ENCODE measurements at places on chromosomes 11 and 22.

DNA sequence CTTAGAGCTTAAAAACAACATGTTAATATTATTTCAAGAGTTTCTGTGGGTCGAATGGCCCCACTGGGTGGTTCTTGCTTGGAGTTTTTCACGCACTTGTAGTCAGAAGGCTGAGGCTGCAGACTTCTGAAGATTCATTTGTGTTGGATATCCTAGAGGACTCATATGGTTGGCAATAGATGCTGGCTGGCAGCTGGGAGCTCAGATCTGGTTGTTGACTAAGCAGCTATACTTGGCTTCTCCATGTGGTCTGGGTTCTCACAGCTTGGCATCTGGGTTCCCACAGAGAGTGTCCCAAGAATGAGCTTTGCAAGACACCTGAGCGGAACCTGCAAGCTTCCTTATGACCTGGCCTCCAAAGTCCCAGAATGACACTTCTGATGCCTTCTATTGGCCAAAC lies 163.9 kb upstream of the ZC3H12C start:
- no peak for DNase-seq

DNA sequence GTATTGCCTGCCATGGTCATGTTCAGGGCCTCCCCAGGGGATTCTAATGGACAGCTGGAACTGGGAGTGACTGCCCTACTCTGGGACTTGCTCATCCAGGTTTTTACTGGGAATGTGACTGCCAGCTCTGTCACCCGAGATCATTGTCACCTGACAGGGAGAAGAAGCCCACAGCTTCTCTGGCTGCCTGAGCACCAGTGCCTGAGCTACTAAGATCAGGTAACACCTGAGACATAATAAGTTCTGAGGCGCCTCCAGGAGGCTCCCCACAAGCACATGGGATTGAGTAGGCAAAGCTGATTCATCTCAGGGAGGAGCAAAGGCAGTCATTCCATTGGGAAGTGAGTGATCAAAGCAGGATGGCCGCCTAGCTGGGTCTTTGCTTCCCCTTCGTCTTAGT lies 84.2 kb upstream of the GALNT18 start:
- DNase-seq, result no peak

DNA sequence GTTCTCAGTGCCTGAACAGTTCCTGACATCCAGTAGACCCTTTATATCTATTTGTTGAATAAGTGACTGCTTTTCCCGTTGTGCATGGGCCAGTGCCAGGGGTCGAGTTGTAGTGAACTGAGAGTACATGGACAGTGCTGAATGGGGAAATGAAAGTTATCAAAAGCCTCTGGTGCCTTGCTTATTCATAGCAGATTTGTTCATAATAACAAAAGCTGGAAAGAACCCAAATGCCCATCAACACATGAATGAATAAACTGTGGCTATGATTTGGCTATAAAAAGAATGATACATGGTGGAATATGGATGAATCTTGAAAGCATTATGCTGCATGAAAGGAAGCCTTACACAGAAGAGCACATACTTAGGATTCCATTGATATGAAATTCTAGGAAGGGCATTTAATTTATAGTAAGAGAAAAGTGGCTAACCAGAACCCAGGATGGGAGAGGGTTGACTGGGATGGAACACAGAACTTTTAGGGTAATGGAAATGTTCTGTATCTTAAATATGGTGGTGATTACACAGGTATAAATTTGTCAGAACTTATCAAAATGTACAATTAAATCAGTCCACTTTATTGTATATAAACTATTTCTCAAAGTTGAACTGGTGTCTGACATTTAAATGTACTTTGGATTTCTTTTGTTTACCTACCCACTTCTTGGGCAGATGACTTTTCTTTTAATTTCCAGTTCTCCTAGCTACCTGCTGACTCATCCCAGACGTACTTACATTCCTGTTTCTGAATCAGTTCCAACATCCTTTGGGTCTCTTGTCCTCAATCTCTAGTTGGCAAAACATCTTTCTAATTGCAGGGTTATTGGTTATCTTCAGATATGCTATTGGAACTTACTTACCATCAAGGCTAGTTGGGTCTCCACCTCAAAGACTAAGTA lies 42.8 kb downstream of the PACS1 start:
- no peak for DNase-seq

DNA sequence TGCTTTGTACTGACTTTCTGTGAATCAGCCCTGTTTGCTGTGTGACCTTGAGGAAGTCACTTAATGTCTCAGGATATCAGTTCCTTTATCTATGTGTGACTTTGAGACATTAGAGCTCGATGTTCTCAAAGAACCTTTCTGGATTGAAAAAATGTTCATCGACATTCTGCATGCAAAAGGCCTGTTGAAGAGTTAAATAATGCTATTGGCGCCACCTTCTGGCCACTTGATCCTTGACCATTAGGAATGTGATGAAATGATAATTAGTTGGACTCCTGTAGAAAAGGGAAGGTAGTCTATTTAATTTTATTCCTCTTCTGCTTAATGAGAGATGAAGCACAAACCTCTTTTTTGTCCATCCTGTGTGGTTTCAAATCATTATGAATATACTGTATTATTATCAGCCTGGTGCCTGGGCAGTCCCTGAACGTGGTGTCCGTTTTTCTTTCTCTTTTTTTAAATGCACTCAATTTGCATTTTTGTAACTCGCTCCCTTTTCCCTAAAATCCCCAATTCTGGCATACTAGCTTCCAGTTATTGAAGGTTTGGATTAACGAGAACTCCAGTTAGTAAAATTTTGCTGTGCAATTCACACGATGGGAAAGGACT lies 20.7 kb downstream of the ELF5 start:
- no peak for DNase-seq

- no peak for DNase-seq
These were observed 34.1 kb upstream of the CALCA start for GRCh38 chr11:15006139-15006759.

- peak; percentile 7 for DNase-seq
These were observed 43.2 kb upstream of the DLAT start for GRCh38 chr11:111982019-111982464.

- no peak for DNase-seq
These were observed 307.1 kb upstream of the KIRREL3 start for GRCh38 chr11:127307700-127308099.

DNA sequence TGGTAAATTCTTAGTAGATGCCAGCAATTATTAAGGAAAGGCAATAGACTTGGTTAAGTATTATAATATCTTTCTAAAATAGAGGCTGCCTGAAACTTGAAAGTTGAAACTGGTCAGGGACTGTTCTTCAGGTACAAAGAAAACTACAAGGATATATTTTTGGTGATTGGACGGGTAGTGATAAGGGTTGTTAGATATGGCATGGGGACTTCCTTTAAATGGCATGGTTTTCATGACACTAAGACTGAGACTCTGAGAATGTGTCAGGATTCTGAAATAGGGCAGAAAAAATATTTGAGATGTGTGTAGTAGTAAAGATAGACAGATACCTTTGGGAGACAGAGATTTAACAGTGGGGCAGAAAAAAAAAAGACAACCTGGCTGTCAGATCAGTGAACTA lies 108.4 kb upstream of the SLC5A12 start:
- no peak for DNase-seq

DNA sequence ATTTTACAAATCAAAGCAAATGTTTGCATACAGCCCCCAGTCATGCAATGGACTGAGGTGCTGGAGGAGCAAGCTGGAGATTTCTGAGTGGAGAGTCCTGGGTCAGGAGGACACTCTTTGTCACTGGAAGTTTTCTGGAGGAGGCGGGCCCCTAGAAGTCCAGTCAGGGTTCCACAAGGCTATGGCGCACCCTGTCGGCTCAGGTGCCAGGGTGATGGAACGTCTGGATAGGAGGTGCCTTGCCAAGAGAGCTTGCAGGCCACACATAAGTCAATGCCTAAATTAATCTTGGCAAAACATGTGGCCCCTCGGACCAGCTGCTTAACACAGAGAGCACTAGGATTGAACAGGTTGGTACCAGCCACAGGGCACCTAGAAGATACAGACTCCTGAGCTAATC lies 174.7 kb upstream of the CADM1 start:
- DNase-seq, result no peak

GRCh38 chr22:49035818-49036457 lies 791.7 kb downstream of the BRD1 start:
- DNase-seq, result no peak

DNA sequence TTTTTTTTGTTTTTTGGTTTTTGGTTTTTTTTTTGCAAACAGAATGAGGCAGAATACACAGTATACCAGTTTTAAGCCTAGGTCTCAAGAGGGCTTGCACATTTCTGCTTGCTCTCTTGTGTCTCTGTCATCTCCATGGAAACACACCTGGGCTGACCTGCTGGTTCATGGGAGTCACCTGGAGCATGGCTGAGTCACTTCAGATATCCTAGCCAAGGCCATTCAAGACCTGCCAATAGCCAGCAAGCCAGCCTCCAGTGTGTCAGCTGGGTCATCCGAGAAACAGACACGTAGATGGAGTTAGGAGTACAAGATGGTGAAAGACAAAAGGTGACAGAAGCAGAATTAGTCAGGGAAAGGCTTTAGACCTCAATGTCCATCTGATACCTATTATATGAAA lies 124.2 kb upstream of the SEZ6L start:
- DNase-seq, result no peak

DNA sequence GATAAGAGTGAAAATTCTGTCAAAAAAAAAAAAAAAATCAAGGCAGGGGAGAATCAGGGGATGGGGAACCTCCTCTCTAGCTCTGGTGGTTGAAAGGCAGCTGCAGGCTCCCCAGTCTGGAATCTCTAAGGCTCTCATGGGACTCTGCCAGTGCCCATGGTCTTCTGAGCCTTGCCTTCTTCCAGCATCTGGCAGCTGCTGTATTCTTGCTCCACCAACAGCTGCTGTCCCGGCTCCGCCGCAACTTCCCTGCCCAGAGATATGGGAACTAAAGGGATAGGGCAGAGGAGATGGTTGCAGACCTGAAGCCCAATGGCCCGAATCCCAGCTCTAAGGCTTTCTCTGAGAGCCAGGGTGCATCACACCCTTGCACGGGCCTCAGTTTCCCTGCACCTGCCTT lies 49.5 kb upstream of the PHF21B start:
- DNase-seq, result no peak

DNA sequence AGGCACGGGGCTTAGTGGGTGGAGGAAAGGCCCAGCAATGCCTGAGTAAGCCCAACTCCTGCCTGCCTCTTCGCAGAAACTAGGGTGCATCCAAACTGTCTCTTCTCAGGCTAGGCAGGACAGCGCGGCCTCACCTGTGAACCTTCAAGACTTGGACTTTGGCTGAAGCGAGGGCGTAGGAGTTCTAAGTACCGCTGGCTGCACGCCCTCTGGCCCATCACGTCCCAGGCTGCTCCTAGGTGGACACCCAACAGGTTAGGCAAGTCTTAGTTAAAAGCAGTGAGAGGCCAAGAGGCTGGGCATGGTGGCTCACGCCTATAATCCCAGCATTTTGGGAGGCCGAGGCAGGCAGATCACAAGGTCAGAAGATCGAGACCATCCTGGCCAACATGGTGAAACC lies 1.8 kb upstream of the DDB2 start:
- no peak for DNase-seq

DNA sequence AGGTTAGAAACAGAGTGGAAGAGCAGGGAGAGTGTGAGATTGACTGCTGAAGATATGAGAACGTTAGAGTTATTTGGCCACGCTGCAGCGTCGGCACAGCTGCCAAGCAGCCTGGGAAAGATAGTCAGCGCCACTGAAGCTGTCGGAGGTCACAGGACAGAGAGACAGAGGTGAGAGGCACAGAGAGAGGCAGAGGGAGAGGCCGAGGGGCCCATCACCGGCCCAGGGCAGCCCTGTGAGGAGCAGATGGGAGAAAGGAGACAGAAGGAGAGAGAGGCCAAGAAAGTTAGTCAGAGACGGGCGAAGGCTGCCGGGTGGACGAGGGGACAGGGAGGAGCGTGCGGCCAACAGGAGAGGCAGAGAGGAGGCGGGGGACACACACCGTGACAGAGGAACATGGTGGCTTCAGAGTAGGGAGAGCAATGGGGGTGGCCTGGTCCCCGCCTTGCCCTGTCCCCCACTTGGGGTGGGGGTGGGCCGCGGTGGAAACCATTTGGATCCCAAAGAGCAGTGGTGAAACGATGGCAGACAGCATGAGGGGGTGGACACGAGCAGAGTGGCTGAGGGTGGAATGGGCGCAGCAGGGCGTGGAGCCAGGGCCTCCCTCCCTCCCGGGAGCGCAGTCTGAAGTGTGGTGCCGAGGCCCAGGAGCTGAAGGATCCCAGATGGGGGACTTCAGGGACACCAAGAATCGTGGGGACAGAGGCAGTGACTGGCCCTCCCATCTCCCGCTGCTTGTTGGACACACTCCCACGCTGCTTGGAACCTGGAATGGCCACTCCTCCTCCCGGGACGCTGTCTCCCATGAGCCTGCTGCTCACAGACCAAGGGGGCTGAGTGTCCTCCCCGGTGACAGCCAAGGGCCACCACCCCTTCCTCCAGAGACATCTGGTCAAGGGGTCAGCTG lies 26.6 kb downstream of the LRRC10B start:
- DNase-seq, result no peak

GRCh38 chr22:18091916-18092526 lies 14.2 kb downstream of the PEX26 start:
- DNase-seq, result peak; percentile 32

Data from activated T-helper 1 cell treated with anti-CD3 and anti-CD28 coated beads, Interleukin-2, amount 50 U/mL, for 16 hours (primary cell).